ENCODE measurements at places on chromosomes 12 and 14. TPM values are rescaled to one million over a fixed set of nuclear protein-coding genes. Genes with fewer than 3 reads are reported as not detected.

- DNase-seq, result no peak
These were observed 1.0 kb downstream of the NAA25 start for GRCh38 chr12:112107306-112108201.

- no peak for DNase-seq
These were observed 46.8 kb downstream of the TRMT5 start for GRCh38 chr14:60933920-60934655.

KRT79 gene
- total RNA-seq, result not detected

RNASE3 gene
- not detected for total RNA-seq

HOXC4 gene
- not detected for total RNA-seq

Measured in naive thymus-derived CD4-positive, alpha-beta T cell (primary cell).